Germinal center (tissue), 1 donor: ENCODE measurements at places on chromosomes 7 and 10.

DNA sequence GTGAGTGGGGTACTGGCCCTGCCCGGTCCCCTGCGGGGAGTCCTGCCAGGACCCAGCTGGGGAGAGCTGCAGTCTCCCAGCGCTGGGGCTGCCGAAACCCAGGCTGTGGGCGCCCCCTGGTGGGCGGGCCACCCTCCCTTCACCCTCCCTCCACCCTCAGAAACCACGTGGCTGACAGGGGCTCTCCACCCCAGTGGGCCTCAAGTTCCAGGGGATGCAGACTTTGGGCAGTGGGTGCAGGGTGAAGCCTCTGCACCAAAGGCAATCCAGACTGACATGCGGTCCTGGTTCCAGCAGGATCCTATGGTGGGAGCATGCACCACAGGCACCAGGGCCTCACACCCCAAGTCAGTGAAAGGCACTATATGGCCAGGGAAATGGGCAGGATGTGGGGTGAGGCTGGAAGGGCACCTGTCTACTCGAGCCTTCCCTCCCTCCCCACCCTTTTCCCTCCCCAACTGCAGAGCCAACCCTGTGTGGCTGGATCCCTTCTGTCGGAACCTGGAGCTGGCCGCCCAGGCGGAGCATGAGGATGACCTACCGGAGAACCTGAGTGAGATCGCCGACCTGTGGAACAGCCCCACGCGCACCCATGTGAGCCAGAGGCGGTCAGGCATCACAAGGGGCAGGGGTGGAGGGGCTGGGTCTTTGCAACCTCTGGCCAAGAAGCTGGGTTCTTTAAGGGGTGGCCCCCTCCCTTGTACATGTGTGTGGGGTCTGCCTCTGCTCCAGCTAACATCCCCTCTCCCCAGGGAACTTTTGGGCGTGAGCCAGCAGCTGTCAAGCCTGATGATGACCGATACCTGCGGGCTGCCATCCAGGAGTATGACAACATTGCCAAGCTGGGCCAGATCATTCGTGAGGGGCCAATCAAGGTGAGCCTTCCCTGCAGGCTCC is 38.8 kb downstream of the PSAP start:
- DNase-seq = peak; percentile 87

GRCh38 chr10:35822316-35822715 is 180.2 kb upstream of the FZD8 start:
- DNase-seq = no peak

DNA sequence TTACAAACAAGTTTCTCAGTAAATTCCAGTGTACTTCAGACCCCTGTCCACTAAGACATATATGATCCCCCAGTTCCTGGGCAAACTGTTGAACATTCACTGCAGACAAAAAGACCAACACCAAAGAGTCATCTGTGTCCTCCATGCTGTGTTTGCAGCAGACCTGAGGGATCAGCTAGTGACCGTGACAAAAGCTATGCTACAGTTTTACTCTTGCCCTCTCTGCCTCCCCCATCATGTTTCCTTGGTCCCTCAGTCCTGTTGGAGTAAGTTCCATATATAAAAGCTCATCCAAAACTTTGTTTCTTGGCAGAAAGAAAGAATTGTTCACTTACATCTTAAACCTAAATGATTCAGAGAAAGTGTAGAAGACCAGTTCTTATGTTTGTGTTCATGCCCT is 56.1 kb downstream of the PODXL start:
- DNase-seq = no peak

DNA sequence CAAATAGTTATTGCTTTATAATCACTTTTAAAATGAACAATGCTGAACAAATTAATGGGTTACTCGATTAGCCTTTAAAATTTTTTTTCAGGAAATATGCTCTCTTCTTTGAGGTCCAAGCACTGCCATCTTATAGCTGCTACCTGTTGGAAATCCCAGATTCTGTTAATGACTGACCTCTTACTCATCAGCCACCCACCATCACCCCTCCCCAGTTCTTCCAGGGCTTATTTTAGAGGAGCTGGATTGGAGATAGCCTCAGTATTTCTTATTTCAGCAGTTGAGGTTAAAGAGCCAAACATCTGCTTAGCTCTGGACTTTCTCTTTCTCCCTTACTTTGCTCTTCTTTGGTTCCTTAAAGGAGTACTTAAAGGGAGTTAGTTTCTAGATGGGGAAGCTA is 420.0 kb downstream of the EXOC4 start:
- DNase-seq = no peak
